ENCODE measurements at places on chromosomes 12 and 14. TPM values are rescaled to one million over a fixed set of nuclear protein-coding genes. Genes with fewer than 3 reads are reported as not detected.

Gene LMNTD1
- total RNA-seq, result not detected

Gene NCOR2
- total RNA-seq, result 8.7 TPM

Gene NUBPL
- 13.1 TPM for total RNA-seq

Gene ANO4
- 1.1 TPM for total RNA-seq

Gene KIF26A
- total RNA-seq, result not detected
